Fibroblast of skin of abdomen (primary cell): ENCODE measurements at places on chromosomes 2 and 18.

- DNase-seq: no peak
Observed at GRCh38 chr2:28582152-28582551, 86.3 kb downstream of the PLB1 start.

- DNase-seq: no peak
Observed at GRCh38 chr2:230893841-230894781, 29.4 kb downstream of the ITM2C start.

- DNase-seq: no peak
Observed at GRCh38 chr2:8000870-8001269, 681.0 kb upstream of the ID2 start.

DNA sequence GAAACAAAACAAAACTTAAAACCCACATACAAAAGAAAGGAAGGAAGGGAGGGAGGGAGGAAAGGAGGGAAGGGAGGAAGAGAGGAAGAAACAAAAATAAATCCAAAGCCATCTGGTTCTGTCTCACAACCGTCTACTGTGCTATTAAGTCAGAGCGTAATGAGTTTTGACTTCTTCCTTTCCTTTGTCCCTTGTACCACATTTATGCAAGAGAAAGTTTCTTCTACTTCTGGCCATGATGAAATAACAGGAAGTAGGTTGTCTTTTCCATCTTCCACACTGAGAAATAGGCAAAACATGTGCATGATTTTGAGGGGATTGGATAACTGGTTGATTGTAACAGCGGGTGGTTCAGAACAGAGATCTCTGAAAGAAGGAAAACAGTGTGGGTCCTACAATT is 121.4 kb downstream of the CTAGE1 start:
- no peak for DNase-seq

- no peak for DNase-seq
Observed at GRCh38 chr2:231664727-231665126, 43.6 kb upstream of the PTMA start.

DNA sequence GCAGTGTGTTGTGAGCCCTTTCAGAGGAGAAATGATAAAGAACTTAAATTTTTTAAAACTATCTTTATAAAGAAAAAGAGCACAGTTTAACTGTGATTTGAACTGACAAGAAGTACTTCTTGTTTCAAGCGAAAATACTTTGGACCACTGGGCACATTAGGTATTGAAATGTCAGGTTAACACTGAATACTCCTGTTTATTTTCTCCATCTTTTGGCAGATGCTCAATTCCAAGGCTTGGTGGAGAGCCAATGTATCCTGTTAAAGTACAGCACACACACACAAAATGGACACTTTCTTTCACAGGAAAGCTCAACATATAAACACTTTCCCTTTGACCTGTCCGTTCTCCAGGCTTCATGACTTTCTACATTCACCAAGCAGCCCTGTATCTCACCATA is 32.6 kb upstream of the SP3 start:
- DNase-seq: no peak

- no peak for DNase-seq
Observed at GRCh38 chr18:29928081-29928480, 1114.5 kb downstream of the DSC3 start.

DNA sequence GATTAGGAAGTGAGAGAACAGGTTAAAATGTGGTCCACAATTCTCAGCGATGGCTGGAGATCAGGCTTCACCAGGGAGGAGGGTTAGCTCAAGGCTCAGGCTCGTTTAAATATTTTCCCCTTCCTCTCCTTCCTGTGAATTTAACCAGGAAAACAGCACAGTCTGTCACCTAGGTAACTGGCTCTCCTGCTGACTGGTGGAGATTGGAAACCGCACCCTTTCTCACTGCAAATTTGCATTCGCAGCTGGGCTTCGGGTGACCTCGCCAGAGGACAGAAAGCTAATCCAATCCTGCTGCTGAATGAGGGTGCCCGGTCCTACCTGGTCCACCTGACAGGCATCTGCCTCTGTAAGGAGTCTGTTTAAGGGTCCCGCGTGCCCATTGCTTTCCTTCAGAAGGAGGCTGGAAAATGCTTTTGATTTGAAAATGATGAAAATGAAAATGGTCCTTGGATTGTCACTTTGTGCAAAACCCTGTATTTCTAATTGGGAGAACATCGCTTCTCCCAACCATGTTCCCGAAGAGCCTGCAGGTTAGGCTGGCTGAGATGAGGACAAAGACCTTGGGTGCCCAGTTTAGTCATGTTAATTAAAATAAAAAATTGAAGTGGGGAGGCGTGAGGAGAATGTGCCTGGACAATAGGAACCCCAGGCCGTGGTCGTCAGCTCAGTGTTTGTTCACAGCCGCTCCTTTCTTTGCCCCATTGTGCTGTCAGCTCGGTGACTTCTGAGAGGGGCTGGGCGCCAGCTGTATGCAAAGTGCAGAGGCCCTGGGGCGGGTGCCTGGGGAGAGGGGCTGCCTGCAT is 43.4 kb upstream of the MTCL1 start:
- DNase-seq: peak; percentile 27

GRCh38 chr2:175030380-175031271 is 25.4 kb upstream of the CHN1 start:
- peak; percentile 45 for DNase-seq

GRCh38 chr2:144937910-144938709 is 418.2 kb upstream of the ZEB2 start:
- peak; percentile 81 for DNase-seq

- peak; percentile 12 for DNase-seq
Observed at GRCh38 chr2:11365096-11365879, 20.9 kb upstream of the ROCK2 start.

DNA sequence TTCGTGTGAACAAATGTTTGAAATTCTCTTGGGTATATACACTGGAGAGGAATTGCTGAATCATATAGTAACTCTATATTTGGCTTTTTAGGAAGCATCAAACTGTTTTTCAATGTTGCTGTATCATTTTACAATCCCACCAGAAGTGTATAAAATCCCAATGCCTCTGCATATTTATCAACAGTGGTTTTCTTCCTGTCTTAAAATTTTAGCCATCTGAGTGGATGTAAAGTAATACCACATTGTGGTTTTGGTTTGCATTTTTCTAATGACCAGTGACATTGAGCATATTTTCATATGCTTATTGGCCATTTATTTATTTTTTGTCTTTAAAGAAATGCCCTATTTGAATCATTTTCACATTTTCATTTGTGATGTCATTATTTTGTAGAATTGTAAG is 22.8 kb upstream of the LRP1B start:
- DNase-seq: peak; percentile 7

DNA sequence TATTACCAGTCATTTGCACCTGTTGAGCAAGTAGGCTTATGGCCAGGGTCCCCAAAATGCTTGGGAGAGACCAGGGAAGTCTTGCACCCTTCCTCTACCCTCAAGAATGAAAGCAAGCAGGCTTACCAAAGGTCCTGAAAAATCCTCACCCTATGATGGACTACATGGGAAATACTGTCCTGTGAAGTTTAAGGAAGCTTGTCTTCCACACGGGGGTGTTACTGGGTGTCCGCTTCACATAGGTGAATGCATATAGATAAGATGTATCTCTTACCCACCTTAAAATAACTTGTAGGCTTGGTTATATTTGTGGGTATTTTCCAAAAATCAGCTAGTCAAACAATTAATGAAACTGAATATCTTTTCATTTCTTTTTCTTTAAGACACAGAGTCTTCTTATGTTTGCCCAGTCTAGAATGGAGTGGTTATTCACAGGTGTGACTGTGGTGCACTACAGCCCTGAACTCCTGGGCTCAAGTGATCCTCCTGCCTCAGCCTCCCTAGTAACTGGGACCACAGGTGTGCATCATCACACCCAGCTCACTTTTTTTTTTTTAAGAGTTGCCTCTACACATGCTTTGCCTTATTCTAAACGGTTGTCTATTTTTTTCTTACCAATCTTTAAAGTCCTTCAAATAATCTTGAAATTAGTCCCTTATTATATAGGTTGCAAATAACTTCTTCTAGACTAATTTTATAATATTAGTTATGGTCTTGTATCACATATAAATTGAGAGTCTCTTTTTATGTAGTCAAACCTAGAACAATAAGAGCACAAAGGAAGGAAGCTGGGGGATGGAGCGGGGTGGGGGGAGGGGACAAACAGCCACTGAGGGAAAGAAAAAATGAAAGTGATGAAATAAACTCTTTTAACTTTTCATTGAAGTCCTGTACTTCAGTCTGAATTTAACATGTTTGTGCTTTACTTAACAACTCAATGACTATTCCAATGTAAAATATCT is 49.0 kb downstream of the CERKL start:
- DNase-seq: no peak

GRCh38 chr2:137521653-137522619 is 442.3 kb upstream of the HNMT start:
- no peak for DNase-seq

DNA sequence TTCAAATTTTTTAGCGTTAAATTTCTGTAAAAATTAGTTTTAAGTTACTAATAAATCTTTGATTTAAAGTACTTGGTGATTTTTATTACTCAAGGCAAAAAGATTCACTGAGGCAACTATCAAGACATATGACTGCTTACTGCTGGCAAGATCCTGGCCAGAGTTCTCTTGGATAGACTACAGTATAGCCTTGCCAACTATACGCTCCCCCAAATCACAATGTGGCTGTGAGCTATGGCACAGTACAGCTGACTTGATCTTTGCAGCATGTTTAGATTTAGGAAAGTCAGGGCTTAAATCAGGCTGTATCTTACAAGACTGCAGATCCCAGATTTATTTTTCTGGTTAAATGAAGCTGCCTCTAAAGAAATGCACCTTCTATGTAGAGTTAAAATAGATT is 26.5 kb downstream of the MSTN start:
- no peak for DNase-seq

DNA sequence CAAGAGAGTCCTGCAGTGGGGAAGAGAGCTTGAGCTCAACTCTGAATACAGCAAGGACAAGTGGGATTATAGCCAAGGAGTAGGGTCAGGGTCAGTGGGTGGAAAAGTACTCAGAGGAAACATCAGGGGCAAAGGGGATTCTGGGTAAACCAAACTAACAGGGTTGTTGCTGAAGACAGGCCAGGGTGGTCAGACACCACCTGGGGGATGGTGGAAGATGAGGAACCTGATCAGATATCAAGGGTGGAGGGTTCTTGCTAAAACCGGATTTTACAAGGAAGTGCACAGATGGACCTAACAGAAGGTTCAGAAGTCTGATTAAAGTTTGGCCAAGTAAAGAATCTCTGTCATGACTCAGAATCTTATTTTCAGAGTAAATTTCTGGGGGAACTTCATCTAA is 16.5 kb downstream of the OSBPL1A start:
- no peak for DNase-seq

- peak; percentile 26 for DNase-seq
Observed at GRCh38 chr2:135818937-135819610, 17.9 kb downstream of the LCT start.

DNA sequence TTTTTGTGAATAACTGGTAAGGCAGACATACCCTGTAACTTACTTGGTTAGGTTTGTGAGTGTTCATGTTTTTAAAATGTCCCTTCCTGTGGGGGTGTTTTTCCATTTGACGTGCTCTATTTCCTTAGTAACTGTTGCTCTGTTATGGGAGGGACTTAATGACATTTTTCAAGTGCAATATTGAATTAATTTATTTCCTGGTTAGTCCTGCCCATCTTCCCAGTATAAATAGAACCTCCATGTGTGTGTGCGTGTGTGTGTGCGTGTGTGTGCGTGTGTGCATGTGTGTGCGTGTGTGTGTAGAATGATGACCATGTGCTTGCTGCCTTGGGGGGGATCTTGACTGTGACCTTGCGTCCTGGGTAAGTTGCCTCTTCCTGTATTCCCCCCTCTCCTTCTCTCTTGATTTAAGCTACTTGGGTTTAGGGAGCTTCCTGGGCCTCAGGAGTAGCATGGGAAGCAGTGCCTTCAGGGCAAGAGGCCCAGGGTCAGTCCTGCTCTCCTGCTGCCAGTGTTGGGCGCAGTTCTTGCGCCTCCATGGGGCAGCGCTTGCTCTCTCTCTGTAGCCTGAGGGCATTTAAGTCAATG is 163.9 kb downstream of the LDLRAD4 start:
- DNase-seq: peak; percentile 54

- peak; percentile 38 for DNase-seq
Observed at GRCh38 chr2:201786471-201786870, 5.7 kb upstream of the ALS2 start.

GRCh38 chr2:86336675-86337243 is 667 bp downstream of the REEP1 start:
- DNase-seq: no peak

GRCh38 chr18:55510809-55511208 is 77.2 kb downstream of the TCF4 start:
- peak; percentile 67 for DNase-seq

GRCh38 chr2:28587526-28588291 is 91.8 kb downstream of the PLB1 start:
- DNase-seq: no peak

DNA sequence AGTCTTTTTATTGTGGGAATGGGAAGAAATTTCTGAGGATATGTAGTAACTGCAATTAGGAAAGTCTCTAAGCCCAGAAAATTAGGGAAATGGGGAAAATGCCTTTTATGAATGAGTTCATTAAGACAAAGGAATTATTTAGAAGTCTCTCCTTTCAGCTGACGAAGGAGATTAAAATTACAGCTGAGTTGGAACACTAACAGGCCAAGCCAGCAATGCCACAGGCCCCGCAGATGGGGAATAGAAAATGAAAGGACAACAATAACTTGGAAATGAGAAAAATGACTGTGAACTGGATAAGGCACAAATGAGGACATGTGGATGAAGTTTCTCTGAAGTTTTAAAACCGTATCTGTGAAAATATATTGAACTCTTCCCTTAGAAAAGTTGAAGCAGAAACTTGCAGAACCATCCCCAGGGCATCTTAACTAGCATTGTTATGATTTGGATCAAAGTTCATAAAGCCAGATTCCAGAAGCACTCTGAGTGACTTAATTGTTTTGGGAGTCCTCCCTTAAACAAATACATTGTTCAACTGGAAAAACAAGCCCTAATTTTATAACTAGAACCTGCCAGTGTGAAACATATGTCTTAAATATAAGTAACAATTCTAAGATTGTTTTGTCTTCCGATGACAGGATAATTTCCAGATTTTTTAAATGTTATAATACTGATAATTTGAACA is 51.3 kb downstream of the C2orf76 start:
- no peak for DNase-seq

DNA sequence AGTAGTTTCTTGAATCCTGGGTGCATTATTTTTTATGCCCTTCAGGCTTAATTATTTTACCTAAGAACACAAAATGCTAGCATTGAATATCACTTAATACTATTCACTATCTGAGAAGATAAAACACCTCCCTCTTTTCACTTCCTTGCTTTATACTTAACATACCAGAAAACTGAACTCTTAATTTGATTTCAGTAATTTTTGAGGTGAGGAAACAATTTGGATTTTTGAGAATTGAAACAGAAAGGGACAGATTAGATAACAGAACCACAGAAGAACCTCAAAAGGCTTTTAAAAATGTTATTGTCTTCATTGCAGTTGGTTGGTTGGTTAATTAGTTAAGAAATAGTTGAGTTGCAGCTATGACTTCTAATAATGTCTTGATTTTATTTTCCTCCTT is 69.5 kb downstream of the GPD2 start:
- no peak for DNase-seq

- no peak for DNase-seq
Observed at GRCh38 chr2:238151628-238152235, 7.0 kb upstream of the ERFE start.

GRCh38 chr18:12904012-12904516 is 20.0 kb upstream of the PTPN2 start:
- no peak for DNase-seq
